ENCODE measurements at places on chromosomes 12 and 14.

DNA sequence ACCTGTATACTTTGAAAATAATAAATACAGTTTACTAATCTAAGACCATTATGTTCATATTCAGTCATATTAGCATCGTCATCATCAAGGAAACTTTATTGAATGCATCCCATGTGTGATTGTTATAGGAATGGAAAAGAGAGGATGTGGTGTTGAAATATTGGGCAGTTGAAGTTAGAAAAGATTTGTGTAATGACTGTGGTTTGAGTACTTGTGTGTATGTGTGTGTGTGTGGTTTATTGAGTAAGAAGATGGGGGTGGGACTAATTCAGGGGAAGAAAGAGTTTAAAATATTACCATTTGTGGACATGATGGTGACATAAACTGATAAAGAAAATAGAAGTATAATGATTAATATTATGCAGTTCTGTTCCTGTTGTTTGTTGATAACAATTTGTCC, 238.7 kb upstream of the SEL1L start:
- DNase-seq: no peak

- peak; percentile 23 for DNase-seq
These were observed at the start of gene CIDEB for GRCh38 chr14:24307575-24308341. TSS of gene CIDEB (minus strand) at chr14:24307977. CDS start at chr14:24307858, 119 bp downstream.

DNA sequence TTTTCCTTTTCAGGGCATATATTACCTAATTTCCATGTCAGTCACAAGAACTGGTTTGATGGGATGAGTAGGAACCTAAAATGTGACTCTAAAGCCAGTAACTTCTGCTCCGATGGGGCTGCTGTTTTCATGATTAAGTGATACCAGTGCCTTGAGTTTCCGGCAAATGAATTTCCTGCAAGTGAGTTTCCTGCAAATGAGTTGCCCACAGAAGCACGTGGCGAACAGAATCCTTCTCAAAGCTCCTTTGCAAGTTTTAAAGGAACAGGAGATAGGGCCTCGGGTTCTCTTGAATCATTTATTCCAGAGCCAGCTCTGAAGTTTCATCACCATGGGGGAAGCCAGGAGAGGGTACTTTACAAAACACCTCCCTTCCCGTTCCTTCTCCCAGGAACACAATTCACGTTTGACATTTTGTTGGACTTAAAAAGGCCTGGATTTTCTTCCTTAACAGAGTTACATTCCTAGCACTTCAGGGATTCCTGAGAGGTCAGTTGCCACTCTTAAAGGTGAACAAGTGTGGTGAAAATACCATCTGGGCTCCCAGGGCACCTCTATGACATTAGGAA, 2.2 kb upstream of the PPTC7 start:
- DNase-seq: no peak

- DNase-seq: no peak
These were observed 88.4 kb downstream of the C12orf75 start for GRCh38 chr12:105418821-105419291.

- DNase-seq: no peak
These were observed 140.2 kb upstream of the CCDC196 start for GRCh38 chr14:66345986-66346385.

DNA sequence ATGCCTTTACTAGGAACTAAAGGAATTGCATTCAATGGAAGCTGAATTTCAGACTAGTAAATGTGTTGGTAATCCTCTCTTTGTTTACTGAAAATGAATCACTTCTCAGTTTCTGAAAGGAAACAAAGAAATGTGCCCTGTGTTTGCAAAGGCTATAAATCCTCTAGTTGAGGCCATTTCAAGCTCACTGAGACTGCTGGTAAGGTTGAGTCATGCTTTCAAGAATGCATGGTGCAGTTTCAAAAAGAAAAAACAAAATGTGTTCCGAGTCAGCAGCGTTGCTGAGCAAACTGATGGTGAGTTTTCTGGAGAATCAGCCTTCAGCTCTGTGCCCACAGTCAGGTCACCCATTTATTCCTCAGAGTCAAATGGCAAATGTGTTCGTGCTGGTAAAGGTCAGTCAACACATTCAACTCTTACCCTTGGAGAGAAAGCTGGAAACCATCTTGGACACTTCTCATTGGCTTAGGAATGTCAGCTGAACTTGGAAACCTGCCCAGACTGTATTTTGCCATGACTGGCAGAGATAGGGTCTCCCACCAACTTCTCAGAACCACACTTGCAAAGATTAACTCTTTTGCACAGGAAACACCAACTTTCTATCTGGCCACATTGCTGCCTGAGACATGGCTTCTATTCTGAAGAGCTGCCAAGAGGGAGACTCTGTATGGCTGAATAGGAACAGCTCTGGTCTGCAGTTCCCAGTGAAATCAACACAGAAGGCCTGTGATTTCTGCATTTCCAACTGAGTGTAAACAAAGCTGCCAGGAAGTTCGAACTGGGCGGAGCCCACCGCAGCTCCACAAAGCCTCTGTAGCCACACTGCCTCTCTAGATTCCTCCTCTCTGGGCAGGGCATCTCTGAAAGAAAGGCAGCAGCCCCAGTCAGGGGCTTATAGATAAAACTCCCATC, 484.4 kb downstream of the ATP23 start:
- DNase-seq: no peak

DNA sequence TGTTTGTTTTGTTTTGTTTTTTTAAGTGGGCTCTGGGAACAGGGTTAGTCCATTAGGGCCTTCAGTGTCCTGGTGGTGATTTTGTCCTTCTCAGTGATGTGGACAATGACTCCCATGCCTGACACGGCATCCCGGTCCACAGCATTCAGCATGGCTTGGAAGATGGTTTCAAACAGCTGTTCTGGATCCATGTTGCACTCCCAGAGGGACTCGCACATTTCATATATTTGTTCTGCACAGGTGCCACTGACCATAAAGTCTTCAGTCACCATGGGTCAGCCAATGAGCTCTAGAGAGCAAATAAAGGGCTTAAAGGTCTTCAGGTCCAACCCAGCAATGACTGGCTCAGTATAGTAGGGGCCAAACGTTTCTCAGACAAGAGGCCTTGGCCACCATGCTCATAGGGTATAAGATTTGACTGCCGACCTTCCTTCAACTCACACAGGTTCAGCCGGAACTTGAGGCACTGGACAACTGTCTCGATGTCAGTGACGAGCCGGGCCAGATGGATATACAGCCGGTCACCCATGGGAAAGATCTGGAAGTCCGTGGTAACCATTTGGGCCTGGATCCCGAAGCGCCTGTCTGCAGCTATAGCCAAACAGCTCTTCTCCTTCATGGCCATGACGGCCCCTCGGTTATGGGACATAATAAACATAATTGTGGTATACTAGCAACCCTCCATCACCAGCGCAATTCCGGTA, 18.0 kb downstream of the OR10P1 start:
- no peak for DNase-seq

DNA sequence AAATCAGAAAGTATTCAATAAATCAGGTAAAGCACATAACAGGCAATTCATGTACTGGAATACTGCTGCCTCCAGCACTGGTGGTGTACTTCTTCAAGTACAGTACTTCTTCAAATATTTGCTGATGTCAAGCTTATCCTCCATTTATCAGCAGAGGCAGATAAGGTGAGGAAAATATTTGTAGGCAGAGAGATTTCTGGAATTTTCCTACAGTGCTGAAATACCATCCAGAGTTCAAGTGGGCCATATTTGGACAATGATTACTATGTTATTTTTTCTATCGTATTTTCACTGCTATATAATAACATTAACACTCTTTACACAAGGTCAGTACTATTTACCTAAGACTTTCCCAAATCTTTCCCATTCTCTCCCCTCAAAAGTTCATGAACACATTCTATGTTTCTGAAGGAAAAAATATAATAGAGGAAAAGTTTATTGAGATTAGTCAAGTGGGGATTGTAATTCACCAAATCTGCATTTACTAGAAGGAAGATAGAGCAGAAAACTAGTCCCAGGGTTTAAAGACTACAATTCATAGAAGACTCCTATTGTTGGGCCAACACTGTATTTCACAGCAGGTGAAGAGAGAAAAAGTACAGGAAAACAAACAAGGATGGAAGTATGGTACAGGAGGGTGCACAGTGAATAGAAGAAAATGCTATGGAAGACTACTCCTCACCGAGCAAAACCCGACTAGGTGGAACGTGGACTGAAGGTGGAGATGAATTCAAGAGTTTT, 141.1 kb downstream of the PAWR start:
- DNase-seq: no peak

GRCh38 chr12:94586589-94587259, 63.6 kb downstream of the TMCC3 start:
- no peak for DNase-seq

DNA sequence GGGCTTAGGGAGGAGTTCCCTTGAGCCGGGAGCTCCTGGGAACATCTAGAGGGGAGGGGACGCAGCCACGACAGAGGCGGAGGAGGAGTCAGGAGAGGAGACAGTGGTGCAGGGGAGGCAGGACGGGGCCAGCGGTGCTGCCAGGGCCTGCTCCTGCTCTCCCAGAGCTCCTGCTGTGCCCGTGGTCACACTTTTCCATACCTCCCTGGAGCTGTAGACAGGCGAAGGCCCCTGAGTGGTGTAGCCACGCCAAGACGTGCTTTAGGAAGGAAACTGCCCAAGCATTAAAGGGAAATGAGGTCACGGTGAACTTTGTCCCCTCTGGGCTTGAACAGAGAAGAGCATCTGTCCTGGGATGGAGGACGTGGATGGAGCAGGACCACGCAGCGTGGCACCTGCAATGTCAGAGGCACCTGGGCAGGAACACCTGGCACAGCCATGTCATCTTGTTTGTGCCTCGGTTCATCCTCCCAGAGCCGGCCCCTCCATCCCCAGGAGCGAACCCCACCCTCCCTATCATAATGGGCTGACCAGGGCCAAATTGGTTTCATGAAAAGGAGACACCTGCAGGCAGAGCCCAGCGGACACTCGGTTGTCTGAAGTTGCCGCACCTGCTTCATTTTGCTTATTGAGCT, 239.5 kb upstream of the SFSWAP start:
- no peak for DNase-seq

- no peak for DNase-seq
These were observed 4.5 kb downstream of the SLC11A2 start for GRCh38 chr12:51021694-51022093.

DNA sequence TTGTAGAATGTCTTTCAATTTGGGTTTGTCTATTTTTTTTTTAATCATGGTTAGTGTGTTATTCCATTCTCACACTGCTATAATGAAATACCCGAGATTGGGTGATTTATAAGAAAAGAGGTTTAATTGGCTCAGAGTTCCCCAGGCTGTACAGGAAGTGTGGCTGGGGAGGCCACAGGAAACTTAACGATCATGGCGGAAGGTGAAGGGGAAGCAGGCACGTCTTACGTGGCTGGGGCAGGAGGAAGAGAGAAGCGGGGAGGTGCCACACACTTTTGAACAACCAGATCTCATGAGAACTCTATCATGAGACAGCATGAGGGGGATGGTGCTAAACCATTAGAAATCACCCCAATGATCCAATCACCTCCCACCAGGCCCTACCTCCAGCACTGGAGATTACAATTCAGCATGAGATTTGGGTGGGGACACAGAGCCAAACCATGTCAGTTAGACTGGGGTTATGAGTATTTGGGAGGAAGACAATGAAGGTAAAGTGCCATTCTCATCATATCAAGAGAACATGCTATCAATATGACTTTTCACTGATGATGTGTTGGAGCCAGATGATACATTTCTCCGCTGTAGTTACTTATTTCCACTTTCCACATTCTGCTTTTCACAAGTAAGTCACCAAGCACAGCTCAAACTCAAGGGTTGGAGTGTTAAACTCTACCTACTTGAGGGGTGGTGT, 45.8 kb downstream of the AP5M1 start:
- DNase-seq: no peak

- DNase-seq: no peak
These were observed 2.7 kb upstream of the NUAK1 start for GRCh38 chr12:106141452-106141851.

- no peak for DNase-seq
These were observed 21.8 kb downstream of the SLC15A4 start for GRCh38 chr12:128801879-128802391.

GRCh38 chr14:36430169-36430568, 89.9 kb downstream of the NKX2-1 start:
- no peak for DNase-seq

GRCh38 chr12:45388545-45388944, 172.7 kb downstream of the ANO6 start:
- DNase-seq: peak; percentile 62
